Hematopoietic multipotent progenitor cell treated with erythropoietin and hydrocortisone succinate and interleukin-3 and kit ligand, for 4 days (in vitro differentiated cells): ENCODE measurements at places on chromosomes 3 and 15.

DNA sequence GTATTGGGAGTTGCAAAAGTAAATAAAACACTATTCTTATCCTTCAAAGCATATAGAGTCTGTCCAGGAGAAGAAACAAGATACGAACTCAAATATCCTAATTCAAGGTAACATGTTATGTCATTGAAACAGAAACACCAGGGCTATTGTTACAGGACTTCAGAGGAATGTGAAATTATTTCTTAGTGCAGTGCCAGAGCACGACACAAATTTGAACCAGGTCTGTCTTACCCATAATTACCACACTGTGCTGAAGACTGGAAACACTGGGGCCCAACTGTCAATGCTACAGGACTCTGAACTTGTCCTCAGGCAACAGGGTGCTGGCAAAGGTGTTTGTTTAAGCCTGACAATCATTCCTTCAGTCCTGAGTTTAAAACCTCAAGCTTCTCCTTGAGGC is 633.6 kb upstream of the UBE2E2 start:
- DNase-seq = no peak

GRCh38 chr15:41285285-41285684 is 47.1 kb downstream of the OIP5 start:
- DNase-seq = no peak

DNA sequence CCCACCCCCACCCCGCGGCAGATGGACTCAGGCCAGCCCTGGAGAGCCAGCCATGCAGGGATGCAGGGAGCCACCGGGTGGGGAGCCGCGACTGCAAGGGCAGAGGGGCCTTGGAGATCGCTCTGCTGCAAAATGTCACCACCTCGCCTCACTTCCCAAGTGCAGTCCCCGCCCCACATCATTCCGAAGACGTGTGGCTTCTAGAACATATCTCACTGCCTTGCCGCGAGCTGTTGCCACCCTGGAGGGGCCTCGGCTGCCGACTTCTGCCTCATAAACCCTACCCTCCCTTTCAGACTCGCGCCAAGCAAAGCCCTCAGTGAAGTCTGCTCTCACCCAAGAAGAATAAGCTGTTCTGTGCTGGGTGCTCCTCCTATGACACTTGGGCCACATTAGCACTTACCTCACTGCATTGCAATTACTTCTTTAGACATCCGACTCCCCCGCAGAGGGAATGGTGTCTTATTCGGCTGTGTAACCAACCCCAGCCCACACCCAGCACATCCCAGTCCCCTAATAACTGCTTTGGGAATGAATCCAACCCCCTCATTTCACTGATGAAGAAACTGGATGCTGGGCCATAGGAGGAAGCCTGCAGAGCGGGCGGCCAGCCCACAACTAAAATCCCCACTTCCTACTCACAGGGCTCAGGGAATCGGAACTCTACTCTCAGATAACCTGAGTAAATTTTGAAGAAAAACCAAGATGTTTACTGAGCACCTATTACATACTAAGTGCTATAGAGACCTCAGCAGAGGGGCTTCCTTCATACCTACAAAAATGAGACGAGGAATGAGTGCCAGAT is 8.6 kb downstream of the TLE3 start:
- DNase-seq = peak; percentile 14

- DNase-seq = peak; percentile 96
These were observed 3.5 kb downstream of the SPINT1 start for GRCh38 chr15:40847223-40847961.

DNA sequence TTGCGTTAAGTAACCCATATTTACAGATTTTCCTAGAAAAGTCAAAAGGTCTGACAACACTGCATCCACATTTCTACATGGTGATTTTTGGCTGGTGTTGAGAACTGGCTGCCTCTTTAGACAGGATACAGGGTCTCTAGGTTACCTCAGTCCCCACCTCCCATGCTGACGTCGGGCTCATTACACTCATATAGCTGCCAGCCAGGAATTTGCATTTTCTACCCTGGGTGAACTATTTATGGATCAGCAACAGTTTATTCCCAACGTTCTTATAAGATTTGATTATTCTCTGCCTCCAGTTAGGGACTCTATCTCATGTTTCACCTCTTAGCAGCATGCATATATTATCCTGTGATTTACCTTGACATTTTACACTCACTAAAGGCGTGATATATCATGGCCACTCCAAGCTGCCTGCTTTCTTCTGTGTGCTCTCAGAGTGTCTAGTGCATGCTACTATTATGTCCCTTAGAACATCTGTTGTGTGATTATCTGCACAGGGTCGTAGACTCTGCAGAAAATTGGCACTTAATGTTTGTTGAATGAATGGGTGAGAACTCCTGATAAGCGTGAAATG is 49.0 kb downstream of the CLDN11 start:
- no peak for DNase-seq

- no peak for DNase-seq
These were observed 115.1 kb upstream of the FLNB start for GRCh38 chr3:57893156-57893555.

GRCh38 chr3:169668957-169669741 is 5.6 kb upstream of the MECOM start:
- peak; percentile 84 for DNase-seq

DNA sequence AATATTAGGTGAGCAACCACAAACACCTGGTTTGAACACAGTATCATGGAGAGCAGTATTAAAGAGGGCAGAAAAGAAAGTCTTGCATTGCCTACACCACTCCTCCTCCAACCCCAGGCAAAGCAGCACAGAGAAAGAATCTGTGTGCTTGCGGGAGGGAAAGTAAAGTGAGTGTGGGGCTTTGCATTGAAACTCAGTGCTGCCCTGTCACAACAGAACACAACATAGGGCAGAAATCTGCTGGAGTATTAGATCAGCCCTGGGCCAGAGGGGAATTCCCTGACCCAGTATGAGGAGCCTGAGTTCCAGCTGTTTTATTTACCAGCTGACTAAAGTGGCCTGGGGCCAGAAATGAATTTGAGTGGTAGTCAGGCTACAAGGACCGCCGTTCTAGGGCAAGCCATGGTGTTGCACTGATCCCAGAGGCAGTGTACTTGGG is 75.5 kb downstream of the SPATA16 start:
- DNase-seq = no peak

GRCh38 chr3:14428087-14429033 is 26.0 kb downstream of the SLC6A6 start:
- no peak for DNase-seq

DNA sequence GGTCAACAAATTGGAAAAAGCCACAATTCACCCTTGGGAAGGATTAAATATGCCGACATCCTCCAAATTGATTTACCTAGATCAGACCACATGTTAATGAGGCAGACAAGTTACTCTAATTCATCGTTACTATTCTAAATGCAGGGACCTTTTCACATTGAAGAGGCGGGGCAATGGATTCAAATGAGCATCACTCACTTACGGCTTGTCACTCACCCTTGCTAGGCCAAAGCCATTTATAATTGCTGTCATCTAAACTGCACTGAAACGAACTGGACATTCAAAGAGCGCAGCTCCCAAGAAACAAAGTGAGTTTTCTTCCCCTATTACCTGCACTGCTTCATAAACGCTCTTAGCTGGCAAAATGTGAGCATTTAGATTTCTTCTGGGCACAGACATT is 313.9 kb downstream of the WDR72 start:
- no peak for DNase-seq

DNA sequence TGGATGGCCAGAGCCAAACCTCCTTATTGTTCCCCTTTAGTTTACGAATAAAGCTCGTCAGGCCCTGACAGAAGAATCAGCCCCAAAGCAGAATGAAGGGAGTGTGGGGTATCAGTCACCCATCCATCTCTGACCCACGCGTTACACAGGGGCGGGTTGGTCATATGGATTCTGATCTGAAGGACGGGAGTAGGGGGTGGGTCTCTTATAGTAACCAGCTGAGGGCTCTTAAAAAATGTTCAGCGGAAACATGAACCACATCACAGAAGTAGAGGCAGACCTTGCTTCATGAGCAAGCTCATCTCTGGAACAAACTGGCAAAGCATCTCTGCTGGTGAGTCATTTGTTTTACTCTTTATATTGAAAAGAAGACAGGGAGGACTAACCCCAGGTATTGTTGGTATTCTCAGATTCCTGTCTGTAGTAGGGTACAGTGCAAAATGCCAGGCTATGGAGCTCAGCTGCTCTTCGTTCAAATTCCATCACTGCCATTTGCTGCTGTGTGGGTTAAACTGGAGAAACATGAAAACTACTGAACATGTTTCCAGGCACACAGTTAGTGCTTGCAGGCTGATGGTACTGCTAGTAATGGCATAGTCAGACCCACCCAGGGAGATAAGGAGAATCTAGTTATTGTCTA is at the start of gene CXCR6:
Gene CXCR6, plus strand, starts transcription at position 258 of the 640 bp plus-strand sequence. CDS start 3,018 bp downstream, outside the sequence.
- no peak for DNase-seq

GRCh38 chr15:62119874-62120273 is 45.2 kb downstream of the C2CD4B start:
- DNase-seq = no peak

- DNase-seq = no peak
These were observed 97.8 kb downstream of the SEC22A start for GRCh38 chr3:123299581-123299980.

GRCh38 chr15:87193481-87193880 is 1063.1 kb downstream of the NTRK3 start:
- DNase-seq = no peak

- DNase-seq = no peak
These were observed 93.9 kb upstream of the VGLL3 start for GRCh38 chr3:87084868-87085267.

DNA sequence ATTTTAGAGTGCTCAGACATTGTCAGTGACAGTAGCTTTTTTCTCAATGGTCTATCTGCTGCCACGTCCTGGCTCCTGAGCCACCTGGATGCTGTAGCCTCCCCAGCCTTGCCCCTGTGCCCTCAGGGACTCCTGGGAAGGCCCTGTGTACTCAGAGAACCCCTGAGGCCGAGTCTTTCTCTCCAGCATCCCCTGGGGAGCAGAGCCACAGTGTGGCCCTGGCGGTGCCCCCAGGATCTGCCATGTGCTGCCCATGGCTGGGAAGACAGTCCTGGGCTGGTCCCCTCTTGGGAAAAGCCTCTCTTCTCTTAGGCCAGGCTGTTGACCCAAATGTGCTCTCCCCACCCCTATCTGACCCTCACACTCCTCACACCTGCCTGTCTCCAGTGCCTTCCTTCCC is 5.0 kb downstream of the MYD88 start:
- no peak for DNase-seq

GRCh38 chr3:51384055-51384725 is 901 bp upstream of the MANF start:
- DNase-seq = peak; percentile 48

DNA sequence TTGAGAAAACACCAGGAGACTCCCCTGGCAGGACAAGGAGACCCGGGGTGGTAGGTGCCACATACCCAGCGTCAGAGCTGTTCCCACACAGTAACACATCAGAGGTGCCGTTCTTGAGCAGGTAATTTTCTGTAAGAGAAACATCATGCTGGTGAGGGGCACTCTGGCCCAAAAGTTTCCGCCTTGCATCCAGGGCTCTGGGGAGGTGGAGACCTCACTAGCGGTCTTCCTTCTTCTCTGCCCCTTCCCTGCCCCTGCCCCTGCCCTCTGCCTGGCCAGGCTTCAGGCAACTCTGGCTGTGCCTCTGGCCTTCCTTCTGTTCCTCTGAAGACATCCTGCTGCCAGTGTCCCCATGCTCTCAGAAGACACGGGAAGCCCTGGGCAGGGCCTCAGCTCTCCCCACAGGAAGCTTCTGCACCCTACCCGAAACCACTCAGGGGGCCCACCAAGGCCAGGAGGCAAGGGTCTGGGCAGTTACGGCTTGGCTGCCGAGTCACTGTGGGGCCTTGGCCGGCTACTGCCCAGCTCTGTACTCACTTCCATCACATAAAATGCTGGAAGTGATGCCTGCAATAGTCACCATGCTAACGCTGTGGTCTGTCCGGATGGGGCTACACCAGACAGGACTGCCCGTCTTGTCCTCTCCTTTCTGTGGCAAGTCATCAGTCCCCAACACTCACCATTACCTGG is 41.3 kb downstream of the SCN5A start:
- DNase-seq = no peak

- peak; percentile 40 for DNase-seq
These were observed 97.7 kb upstream of the ATP2B2 start for GRCh38 chr3:10602769-10603768.

DNA sequence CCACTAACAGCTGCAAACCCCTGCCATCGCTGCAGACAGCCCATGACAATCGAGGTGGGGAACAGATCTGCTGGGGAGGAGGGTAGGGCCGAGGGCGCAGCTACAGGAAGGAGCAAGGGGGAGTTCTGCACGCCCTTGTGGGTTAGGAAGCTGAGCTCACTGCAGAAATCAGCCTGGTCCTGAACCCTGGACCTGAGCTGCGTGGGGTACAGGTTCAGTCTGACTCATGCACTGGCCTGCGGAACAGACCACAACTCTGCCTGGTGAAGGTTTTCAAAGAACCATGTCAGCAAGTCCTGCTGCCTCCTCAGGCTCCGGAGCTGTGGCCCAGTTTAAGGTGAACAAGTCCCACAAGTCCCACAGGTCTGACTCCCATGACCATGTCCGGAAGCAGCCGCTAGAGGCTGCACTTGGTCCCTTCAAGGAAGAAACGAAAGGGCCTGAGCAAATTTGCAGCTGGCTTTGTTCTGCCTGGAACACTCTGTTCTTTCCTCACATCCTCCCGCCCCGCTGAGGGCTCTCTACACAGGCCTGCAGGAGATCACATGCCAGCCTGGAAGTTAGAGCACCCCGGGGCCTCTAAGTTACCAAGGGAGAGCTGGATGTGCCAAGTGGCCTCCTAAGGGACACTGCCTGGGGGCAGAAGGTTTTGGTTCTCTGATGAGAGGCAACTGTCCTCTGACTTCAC is 49.4 kb upstream of the AKAP13 start:
- peak; percentile 87 for DNase-seq

GRCh38 chr3:149314807-149315578 is 18.4 kb downstream of the TM4SF18 start:
- DNase-seq = no peak

GRCh38 chr3:10994306-10994705 is 1.8 kb downstream of the SLC6A1 start:
- DNase-seq = no peak

DNA sequence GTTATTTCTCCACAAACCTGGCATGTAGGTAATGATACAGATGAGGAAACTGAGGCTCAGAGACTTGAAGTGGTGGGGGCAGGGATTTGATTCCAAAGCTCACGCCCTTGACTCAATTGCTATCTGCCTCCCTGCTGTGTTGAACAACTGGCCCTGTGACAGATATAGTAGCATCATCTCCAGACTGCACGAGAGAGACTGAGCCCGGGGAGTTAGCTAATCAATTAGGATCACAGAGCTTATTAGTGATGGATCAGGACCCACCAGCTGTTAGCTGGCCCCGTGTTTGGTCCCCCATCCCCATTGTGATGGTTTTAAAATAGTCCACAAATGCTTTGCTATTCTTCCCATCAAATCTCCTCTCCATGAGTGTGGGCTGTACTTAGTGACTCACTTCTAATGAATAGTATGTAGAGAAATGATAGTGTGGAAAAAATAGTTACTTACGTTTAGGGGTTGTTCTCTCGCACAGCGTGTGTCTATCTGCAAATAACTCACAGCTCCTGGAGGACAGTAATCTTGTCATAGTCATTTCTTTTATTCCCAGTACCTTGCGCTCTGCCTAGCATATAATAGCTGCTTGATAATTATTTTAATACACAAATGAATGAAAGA is 74.4 kb upstream of the KLF13 start:
- DNase-seq = no peak
